ENCODE measurements at places on chromosomes 6 and 20.

DNA sequence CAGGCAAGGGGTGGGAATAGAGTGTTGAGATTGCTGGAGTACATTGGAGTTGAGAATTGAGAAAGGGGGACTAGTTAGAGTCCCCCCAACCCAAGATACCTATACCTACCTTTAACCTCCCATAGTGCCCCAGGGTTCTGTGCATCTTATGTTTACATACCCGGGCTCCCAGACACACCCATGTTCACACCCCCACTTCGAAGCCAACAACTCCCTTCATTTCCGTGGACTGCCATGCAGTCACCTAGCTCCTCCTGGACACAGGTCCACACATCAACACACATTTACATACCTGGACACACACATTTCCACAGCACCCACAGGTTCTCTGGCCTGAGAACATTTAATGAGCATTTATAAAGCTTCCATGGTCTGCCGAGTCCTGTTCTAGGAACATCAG is 5.1 kb downstream of the TMEM63B start:
- DNase-seq = no peak

DNA sequence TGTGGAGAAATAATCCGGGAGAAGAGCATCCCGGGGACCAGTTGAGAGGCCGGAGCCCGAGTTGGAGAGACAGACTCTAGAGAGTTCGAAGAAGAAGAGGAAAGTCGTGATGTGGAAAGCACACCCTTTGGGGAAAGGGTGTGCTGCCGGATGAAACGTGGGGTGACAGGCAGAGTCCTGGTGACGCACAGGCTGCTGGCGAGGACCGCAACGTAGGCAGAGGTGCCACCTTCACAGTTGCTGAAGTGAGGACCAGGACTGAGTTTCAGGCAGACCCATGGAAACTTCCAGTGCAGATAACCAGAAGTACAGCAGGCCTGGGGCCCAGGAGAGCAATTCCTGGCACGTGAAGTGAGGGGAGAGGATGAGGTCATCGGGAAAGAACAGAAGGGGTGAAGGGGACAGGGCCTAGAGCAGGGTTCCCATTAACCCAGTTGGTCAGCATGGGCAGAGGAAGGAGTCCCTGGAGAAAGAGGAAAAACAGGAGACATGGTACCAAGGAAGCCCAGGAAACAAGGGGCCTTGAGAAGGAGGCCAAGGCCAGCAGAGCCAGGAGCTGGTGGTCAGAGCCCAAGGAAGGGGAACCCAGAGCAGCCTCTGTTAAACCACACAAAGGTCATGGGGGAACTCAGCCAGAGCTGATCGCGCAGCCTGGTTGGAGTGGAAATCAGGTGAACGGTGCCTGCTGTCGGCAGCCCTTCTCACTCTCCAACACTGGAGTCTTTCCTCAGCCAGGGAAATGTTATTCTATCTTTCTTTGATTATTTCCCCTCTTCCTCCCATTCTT is 84.1 kb downstream of the PRND start:
- DNase-seq = no peak

GRCh38 chr20:23415959-23416583 is 5.2 kb downstream of the NAPB start:
- DNase-seq = no peak

DNA sequence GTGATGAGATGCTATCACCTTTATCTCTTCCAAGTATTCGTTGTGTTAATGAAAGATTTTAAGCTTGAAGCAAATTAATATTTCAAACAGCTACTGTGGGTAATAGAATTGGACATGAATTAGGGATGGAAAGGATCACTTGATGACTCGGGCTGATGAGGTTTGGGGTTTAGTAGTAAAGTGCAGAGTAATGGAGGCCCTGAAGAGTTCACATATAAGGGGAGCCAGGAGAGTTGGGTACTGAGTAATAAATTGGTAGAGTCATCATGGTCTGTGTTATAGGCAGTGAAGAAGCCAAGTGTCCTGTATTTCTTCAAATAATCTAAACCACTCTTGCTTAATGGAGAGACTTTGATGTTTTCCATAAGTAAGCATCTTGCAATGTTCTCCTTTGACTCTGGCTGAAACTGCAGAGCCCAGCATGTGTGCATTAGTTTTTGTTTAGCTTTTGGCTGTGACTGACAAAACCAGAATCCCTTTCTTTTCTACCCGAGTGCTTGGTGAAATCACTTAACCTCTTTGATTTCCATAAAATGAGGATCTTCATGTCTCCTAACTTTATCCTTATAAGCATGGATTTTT is 57.6 kb downstream of the L3MBTL3 start:
- no peak for DNase-seq

- DNase-seq = no peak
Measured at GRCh38 chr6:103799971-103800670, 1059.6 kb downstream of the HACE1 start.
